ENCODE measurements at places on chromosomes 7 and 10. TPM values are rescaled to one million over a fixed set of nuclear protein-coding genes. Genes with fewer than 3 reads are reported as not detected.

Gene STMP1
- total RNA-seq = 36.2 TPM

Gene PRSS2
- not detected for total RNA-seq

Gene AKR1B15
- not detected for total RNA-seq

Gene DGKI
- total RNA-seq = 79.2 TPM

Gene CLDN12
- 60.4 TPM for total RNA-seq

Gene IQCE
- 18.9 TPM for total RNA-seq

Gene OR9A2
- total RNA-seq = 2.6 TPM

Gene TAS2R39
- not detected for total RNA-seq

Gene PKD2L1
- not detected for total RNA-seq

Gene H2BK1
- total RNA-seq = not detected

Gene SLC13A1
- not detected for total RNA-seq

Gene RGR
- total RNA-seq = 0.91 TPM

Gene MET
- total RNA-seq = 1.6 TPM

Gene SAMD9
- total RNA-seq = 1.5 TPM

Gene CREB5
- total RNA-seq = 23.6 TPM

Gene AOC1
- 0.09 TPM for total RNA-seq

Gene CPA2
- not detected for total RNA-seq

Gene SEMA4G
- 11.0 TPM for total RNA-seq

Gene TRIM50
- not detected for total RNA-seq

Gene SRRM3
- 16.3 TPM for total RNA-seq

Gene GNAT3
- total RNA-seq = 2.1 TPM

Gene NPTX2
- 41.8 TPM for total RNA-seq

Gene FLNC
- total RNA-seq = 43.4 TPM

Gene TLX1
- total RNA-seq = not detected

Gene ACTL6B
- 58.7 TPM for total RNA-seq

Gene OR2AE1
- 0.27 TPM for total RNA-seq

Gene PRLHR
- total RNA-seq = 0.36 TPM

Gene GDF2
- not detected for total RNA-seq

Gene PAX4
- total RNA-seq = not detected

Gene SKIDA1
- total RNA-seq = 8.8 TPM

Gene HSPB1
- total RNA-seq = 11.9 TPM

Gene CDC14C
- total RNA-seq = not detected

Data from cerebellum (tissue), 4 donors.